ENCODE measurements at places on chromosomes 4 and X.

GRCh38 chrX:119690921-119691716 is 1.8 kb downstream of the SEPTIN6 start:
- DNase-seq = no peak

GRCh38 chrX:1386338-1387127 is 5.4 kb downstream of the SLC25A6 start:
- DNase-seq = no peak

GRCh38 chrX:153944140-153944799 is at the start of gene RENBP:
Gene RENBP (minus strand): TSS chrX:153944643. CDS start chrX:153944610, 33 bp downstream.
- no peak for DNase-seq

DNA sequence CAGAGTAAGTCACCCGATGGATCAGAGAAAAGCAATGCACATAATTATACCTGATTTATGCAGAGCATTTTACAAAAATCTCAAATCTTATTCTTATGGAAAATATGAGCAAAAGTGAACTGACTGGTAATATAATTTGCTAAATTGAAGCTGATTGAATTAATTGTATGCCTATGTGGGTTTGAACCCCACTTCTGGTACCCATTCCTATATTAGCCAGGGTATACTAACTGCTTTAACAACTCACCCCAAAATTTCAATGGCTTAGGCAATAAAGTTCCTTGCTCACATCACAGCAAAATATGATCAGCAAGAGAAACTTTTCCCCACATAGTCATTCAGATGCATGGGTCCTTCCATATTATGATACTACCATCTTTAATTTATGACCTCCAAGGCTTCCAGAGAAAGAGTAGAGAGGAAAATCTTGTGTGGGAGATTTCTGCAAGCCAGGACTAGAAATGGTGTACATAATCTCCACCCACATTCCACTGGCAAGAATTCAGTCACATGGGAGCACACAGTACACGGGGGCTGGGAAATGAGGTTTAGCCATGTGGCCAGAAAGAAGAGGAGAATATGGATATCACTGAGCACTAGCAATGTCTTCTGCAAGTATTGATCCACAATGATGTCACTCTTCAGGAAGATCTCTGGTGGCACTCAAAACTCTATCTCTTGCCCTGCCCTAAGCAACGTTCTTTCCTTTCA is 640.7 kb downstream of the BCOR start:
- DNase-seq = no peak

GRCh38 chrX:150546711-150547153 is 21.7 kb upstream of the MTM1 start:
- DNase-seq = no peak

- no peak for DNase-seq
Observed at GRCh38 chrX:2401590-2402360, 99.0 kb downstream of the DHRSX start.

DNA sequence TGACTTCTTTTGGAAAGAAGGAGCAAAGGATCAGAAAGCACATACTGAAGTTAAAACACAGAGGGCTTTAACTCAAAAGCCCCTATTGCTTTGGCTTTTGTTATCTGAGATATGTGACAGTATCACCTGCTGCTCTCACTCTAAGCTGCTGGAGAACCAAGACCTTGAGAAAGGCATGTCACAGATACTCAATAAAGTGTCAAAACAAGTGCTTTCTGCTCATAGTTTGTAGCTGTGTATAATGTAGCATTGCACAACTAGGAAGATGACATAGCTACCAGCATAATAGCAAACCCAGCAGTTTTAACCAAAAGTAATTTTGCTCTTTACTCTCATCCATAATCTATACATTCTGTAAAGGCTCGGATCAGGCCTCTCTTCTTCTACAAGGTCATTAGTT is 159.6 kb downstream of the LHFPL1 start:
- DNase-seq = no peak

DNA sequence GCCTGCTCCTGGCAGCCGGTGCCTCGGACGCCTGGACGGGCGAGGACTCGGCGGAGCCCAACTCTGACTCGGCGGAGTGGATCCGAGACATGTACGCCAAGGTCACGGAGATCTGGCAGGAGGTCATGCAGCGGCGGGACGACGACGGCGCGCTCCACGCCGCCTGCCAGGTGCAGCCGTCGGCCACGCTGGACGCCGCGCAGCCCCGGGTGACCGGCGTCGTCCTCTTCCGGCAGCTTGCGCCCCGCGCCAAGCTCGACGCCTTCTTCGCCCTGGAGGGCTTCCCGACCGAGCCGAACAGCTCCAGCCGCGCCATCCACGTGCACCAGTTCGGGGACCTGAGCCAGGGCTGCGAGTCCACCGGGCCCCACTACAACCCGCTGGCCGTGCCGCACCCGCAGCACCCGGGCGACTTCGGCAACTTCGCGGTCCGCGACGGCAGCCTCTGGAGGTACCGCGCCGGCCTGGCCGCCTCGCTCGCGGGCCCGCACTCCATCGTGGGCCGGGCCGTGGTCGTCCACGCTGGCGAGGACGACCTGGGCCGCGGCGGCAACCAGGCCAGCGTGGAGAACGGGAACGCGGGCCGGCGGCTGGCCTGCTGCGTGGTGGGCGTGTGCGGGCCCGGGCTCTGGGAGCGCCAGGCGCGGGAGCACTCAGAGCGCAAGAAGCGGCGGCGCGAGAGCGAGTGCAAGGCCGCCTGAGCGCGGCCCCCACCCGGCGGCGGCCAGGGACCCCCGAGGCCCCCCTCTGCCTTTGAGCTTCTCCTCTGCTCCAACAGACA is 4.4 kb downstream of the SOD3 start:
- DNase-seq = no peak

DNA sequence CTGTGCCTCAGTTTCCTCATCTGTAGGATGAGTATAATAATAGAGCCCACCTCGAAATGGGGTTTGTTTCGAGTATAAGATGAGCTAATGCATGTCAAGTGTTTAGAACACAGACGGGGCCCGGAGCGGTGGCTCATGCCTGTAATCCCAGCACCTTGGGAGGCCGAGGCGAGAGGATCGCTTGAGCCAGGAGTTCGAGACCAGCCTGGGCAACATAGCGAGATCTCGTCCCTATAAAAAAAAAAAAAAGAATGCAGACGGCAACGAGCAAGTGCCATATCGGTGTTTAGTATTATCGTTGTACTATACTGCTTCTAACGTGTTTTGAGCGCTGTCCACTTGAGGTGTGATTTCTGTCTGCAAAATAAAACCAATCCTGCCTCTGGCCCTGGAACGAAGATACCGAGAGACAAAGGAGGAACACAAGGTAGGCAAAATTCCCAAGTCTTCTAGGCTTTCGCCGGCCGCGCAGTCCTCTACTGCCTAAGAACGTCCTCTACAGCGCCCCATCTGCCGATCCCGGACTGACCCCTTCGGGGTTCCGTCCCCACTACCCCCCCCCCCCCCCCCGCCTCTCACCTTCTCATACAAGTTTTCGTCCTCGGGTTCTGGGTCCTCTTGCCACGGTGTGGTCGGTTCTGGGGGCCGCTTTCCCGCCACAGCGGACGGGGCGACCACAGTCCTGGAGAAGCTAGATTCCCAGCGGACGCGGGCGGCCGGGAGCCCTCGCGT is 442 bp downstream of the NDUFB11 start:
- DNase-seq = peak; percentile 51

DNA sequence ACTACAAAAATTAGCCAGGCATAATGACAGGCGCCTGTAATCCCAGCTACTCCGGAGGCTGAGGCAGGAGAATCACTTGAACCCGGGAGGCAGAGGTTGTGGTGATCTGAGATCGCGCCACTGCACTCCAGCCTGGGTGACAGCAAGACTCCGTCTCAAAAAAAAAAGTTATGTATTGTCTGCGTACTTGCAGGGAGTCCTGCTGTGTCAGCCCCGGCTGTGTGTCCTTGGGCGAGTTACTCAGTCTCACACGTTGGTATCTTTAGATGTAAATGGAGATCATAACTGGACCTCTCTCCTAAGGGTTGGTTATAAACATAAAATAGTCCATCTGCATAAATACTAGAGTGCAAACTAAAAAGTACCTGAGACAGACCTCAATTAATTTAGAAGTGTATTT is 22.7 kb upstream of the TBC1D14 start:
- DNase-seq = no peak

GRCh38 chr4:14265651-14266050 is 638.1 kb upstream of the BOD1L1 start:
- no peak for DNase-seq

DNA sequence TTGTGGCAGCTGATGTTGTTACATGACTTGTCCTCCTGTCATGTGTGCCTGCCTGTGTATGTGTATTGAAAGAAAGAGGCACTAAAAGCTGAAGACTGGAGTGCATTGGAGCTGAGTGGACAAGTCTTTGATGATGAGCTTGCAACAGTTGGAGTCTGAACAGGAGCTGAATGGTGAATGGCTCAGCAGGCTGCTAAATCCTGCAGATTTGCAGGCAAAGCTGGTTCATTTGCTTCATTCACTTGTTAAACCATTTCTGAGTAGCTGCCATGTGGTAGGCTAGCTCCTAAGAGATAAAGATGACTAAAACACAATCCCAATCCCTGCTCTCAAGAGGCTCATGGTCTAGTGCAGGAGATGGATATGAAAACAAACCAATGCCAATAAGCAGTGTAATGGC is 217.3 kb downstream of the CHRDL1 start:
- no peak for DNase-seq

DNA sequence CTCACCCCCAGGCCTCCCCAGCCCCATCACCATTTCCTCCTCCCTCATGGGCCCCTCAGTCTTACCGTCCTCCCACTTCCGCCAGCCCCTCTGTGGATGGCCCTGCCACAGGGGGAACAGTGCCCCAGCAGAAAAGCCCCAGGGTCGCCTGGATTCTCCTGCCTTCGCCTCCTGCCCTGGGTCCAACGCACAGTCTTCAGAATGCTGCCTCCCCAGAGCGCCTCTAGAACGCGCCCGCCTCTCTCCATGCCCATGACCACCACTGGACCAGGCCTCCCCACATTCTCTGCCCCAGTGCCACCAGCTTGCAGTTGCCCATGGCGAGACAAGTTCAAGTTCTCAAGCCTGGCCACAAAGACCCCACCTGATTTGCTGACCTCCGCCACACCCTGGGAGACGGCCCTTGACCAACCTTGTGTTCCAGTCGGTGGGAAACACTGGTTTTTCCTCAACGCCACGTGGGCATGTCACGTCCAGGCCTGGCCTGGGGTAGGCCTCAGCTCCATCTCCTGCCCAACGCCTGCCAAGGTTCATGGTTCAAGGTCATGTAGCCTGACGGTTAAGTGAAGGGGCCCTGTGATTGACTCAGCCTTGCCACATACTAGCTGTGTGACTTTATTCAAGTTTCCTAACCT is 634 bp upstream of the PLXNB3 start:
- no peak for DNase-seq

DNA sequence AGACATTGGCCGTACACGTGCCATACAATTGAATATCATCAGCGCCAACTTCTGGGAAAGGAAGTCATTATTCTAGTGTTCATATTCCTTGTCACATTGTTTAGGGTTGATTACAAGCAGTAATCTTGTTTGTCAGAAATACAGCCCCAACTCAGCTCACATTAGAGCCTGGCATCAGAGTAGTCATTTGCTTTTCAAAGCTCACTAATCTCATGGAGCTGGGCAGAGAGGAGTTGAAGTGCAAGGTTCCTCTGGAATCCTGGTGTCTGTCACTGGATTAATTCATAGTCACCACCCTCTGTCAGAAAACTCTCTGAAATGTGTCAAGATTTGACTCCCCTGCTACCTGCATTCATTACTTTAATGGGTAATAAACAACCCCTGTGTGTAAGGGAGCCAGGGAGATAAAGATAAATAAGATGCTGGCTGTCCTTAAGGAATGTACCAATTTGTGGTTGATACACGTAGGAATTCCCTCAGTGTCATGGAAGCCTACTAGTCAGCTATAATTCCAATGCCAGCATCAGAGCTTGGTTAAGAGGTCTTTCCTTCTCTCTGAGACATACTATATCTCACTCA is 43.7 kb upstream of the S100G start:
- no peak for DNase-seq

GRCh38 chr4:3346146-3346545 is 53.3 kb downstream of the RGS12 start:
- DNase-seq = peak; percentile 47

- DNase-seq = no peak
Observed at GRCh38 chr4:77284036-77284435, 127.0 kb downstream of the CCNG2 start.

GRCh38 chrX:57930051-57930450 is 19.8 kb upstream of the ZXDA start:
- no peak for DNase-seq

GRCh38 chr4:138666366-138666765 is 349.2 kb upstream of the NOCT start:
- DNase-seq = peak; percentile 75

- peak; percentile 51 for DNase-seq
Observed at GRCh38 chr4:142940425-142941330, 94.6 kb upstream of the INPP4B start.

- DNase-seq = no peak
Observed at GRCh38 chr4:6111354-6111960, 88.9 kb downstream of the JAKMIP1 start.

GRCh38 chr4:81913427-81913879 is 441.7 kb upstream of the RASGEF1B start:
- DNase-seq = peak; percentile 53

- peak; percentile 4 for DNase-seq
Observed at GRCh38 chr4:166091146-166091545, 218.1 kb downstream of the TLL1 start.

GRCh38 chrX:36198575-36198974 is 279.0 kb downstream of the CFAP47 start:
- no peak for DNase-seq

GRCh38 chrX:18961686-18962085 is 22.2 kb downstream of the PHKA2 start:
- DNase-seq = no peak

GRCh38 chr4:129747756-129748155 is 651.8 kb downstream of the C4orf33 start:
- no peak for DNase-seq

- DNase-seq = no peak
Observed at GRCh38 chr4:100547541-100548199, 29.8 kb upstream of the EMCN start.

- no peak for DNase-seq
Observed at GRCh38 chrX:153933748-153934147, 1.1 kb downstream of the NAA10 start.

DNA sequence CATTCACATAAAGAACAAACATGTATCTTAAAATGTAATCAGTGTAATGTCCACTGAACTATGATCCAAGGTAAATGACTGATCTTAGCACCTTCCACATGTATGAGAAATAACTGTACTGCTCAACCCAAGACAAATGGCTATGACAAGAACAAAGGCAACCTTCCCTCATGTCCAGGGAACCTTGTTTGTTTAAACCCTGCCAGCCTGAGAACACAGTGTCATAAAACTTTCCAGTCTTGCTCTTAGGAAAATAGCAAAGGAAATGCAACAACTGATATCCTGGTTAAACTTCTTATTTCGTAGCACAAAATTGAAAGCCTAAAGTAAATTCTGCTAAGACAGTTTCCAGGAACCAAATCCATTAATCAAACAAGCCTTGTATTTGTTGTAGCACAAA is 494.3 kb downstream of the IL15 start:
- no peak for DNase-seq

DNA sequence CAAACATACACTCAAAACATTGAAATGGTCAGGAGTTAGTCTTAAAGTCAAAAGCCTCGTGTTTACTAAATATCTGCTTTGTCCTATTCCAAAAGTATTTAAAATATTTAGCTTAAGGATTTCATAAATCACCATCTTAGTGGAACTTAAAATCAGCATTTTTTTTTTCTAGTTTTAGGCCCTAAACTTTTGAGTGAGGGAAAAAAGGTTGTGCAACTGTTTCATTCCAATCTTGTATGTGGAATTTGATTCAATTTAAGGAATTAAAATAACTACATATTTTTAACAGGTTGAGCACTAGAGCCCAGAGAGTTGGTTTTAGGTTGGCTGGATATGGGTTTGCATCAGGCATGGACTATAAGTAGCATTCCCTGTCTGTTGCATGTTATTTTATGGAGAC is 35.7 kb upstream of the ANK2 start:
- DNase-seq = no peak

GRCh38 chrX:16920075-16920474 is 26.4 kb upstream of the REPS2 start:
- no peak for DNase-seq

Data from NCI-H2171 treated with DMSO at 0.1 percent for 48 hours (cell line).